ENCODE measurements at places on chromosomes 2 and 18. TPM values are rescaled to one million over a fixed set of nuclear protein-coding genes. Genes with fewer than 3 reads are reported as not detected.

DNA sequence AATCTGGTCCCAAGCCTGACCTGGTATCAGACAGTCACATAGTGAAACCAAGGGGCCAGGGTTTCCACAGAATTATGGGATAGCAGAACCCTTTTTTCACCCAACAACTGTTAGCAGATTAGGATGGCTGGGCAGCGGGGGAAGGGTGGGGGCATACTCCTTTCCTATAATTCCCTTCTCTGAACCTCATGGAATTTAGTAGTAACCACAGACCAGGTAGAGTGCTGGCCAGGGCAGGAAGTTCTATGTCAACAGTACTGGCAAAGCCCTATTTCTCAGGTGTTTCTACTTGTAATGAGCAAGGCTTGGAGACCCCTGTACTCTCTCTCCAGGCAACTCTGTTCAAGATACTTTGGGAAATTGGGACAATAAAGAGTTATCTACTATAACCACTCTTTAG lies 174.6 kb downstream of the THADA start:
- no peak for DNase-seq

GRCh38 chr2:163045830-163046229 lies 207.3 kb upstream of the KCNH7 start:
- no peak for DNase-seq

DNA sequence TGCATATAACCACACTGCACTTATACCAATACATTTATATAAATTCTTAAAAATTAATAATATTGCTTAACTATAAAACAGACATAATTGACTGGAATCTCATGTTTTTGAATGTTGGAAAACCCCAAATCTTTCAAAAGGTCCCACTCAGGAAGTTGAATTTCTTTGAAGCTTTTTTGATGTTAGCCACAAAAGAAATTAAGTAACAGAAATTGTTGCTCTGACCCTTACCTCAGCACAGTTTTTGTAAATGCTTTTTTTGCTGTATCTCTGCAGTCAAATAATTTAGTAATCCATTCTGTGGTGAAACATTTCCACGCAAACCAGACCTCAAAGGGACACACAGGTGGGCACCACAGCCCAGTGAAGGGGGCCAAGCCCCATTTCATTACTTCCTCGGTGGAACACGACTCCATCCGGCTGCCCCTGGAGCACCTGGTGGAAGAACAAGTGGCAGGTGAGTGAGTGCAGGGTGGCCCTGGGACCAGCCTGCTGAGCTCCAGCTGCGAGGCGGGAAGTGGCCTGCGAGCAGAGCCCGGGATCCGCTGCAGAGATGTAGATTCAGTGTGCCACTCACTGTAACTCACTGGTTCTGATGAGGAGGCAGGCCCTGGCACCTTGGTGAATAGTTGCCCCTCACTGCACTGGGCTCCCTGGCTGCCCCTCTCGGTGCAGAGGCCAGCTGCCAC lies 8.4 kb downstream of the SCLY start:
- no peak for DNase-seq

DNA sequence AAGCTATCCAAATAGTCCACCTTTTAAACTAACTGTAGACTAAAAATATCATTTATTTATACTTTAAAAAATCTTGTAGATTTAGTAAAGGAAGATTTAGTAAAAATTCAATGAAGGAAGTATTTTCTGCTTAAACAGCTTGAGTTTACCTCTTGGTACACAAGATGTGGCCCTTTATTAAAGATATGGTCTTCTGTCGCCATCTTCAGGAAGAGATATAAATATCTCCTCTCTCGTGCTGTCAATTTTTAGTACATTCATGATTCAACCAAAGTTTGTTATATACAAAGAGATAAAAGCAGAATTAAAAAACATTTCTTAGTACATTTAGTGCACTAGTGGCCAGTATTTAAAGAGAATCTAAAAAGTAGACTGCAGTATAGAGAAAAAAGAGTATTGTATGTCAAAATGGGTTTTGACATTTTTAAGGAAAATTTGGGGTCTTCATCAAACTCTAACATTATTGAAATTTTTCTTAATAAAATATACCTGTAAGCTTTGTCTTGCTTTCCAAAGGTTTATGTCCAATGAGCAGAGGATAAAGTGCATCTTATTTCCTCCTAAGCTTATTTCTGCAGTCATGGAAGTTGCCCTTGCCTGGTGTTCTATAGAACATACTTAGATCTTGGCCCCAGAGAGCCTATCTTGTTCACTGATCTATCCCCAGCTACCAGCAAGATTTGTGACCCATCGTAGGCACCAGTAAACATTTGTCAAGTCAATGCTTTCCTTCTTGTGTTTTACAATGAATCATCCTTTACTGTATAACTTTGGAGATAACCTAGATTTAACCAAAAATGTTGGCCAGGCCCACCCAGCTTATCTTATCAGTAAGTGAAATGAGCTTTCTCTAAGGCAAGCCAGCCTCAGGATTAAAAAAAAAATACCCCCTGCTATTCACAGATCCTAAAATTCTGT lies 18.5 kb upstream of the EML6 start:
- DNase-seq = no peak

- no peak for DNase-seq
These were observed 21.3 kb upstream of the ARL5A start for GRCh38 chr2:151849413-151850010.

- DNase-seq = no peak
These were observed 16.6 kb upstream of the CCNYL1 start for GRCh38 chr2:207694811-207695281.

GRCh38 chr2:70133491-70134322 lies 46.4 kb downstream of the PCBP1 start:
- DNase-seq = peak; percentile 63

- no peak for DNase-seq
These were observed 2.9 kb upstream of the ADCYAP1 start for GRCh38 chr18:901761-902160.

DNA sequence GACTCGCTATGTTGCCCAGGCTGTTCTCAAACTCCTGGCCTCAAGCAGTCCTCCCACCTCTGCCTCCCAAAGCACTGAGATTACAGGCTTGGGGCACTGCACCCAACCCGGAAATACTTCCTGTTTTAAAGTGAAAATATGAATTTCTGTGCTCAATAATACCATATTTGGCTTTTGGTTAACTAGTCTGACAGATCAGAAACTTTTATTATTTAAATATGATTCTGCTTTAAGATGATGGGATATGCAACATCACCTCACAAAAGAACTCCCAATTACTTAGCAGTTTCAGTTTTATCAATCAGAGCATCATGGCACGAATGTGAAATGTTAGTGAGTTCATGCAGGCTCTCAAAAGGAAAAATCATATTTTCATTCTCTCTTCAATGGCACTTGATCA lies 120.6 kb downstream of the PTRHD1 start:
- DNase-seq = no peak

DNA sequence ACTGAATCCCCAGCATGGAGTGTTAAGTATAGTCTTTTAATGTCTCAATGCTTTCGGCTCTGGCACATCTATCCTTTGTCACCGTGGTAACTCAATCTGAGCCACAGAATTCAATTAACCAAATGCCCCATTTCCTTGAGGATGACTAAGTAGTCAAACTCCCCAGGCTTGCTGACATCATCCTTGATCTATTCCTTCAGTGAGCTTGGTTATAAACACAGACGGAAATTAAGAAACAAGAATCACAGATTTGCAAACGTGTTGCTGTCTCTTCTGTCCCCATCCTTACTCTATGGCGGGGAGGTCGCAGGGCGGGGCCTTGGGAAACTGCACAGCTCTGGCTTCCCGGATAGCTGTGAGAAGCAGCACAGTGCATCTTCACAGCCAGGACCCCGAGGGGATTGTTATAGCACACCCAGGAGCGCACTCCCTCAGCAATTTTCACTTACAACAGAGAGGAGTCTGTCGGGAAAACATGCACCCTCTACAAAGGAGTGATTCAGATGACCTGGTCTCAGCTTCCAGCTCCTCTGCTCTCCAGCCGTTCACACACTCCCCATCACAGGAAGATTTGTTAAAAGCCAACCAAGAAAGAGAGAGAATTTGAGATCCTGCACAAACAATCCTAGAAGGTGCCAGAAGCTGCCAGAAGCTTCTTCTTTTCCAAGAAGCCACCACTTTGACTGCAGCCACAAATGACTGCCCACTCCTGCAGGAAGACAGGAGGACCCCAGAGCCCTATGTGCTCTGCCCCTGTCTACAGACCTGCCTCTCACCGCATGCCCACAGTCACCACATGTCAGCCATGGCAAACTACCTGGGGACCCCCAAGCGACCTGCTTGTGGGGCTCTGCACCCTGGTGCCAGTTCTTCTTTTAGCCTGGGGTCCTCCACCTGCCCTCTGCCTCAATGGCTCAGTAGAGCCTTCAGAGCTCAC lies 44.9 kb upstream of the YWHAQ start:
- DNase-seq = peak; percentile 50

DNA sequence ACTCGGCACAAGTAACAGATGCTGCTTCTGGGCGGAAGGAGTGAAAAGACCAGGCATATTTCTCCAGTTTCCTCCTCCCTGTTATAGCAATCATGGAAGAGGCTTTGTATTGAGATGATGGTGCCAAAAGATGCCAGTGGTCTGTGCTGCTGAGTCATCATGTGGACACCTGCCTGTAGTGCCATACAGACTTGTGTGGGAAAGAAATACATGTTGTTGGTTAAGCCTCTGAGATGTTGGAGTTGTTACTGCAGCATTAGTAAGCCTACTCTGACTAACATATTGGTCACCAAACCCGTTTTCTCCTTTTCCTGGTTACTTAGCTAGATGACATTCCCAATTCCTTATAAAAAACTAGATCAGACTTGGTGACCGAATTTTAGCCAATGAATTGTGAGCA lies 356.9 kb downstream of the ZNF521 start:
- DNase-seq = no peak

- DNase-seq = no peak
These were observed 400.5 kb upstream of the RAB12 start for GRCh38 chr18:8208716-8209115.

DNA sequence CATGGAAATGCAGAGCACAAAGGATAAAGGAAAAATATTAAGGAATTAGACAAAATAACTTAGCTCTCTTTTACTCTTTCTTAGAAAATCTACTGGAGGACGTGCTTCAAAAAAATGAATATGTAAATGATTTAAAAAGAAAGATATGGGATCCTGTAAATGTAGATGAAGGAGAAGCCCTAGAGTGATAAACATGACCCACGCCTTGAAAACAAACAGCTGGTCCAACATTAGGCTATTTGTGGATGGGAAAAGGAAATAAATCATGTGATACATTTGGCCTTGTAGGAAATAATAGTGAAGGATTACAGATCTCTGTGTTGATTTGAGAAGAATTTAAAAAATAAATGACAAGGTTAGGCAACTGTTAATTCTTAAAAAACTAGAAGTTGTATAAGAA lies 492.1 kb upstream of the SLC39A10 start:
- DNase-seq = no peak

GRCh38 chr18:13406736-13407135 lies 188.2 kb downstream of the LDLRAD4 start:
- no peak for DNase-seq

GRCh38 chr2:2362181-2362580 lies 31.1 kb upstream of the MYT1L start:
- no peak for DNase-seq

DNA sequence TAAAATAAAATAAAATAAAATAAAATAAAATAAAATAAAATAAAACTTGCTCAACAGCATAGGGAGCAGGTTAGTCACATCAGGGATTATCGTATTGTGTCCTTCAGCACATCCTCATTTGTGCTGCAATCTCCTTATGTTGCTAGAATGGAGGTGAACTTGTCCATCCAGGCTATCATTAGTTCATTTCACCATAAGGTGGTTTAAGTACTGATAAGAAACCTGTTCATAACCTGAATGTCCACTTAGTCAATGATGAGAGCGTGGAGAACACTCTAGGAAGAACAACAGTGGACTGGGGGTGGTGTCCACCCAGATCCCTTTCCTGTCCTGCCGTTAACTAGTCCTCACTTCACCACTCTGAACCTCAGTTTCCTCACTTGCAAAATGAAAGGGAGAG lies 21.9 kb downstream of the DHRS9 start:
- no peak for DNase-seq

DSEL gene
- 21.2 TPM for polyA plus RNA-seq

EMX1 gene
- 0.39 TPM for polyA plus RNA-seq

MALL gene
- polyA plus RNA-seq = 2.7 TPM

TBR1 gene
- polyA plus RNA-seq = not detected

RNF152 gene
- polyA plus RNA-seq = 31.4 TPM

EMILIN1 gene
- polyA plus RNA-seq = 11.4 TPM

FLACC1 gene
- polyA plus RNA-seq = 4.3 TPM

HNMT gene
- polyA plus RNA-seq = 36.6 TPM

FABP1 gene
- 0.80 TPM for polyA plus RNA-seq

OSBPL6 gene
- 17.5 TPM for polyA plus RNA-seq

Data from spinal cord (tissue), 10 donors.